ENCODE measurements at places on chromosomes 4 and X.
A peak's percentile ranks its signal among the peaks of the same experiment; 100 is the strongest.

DNA sequence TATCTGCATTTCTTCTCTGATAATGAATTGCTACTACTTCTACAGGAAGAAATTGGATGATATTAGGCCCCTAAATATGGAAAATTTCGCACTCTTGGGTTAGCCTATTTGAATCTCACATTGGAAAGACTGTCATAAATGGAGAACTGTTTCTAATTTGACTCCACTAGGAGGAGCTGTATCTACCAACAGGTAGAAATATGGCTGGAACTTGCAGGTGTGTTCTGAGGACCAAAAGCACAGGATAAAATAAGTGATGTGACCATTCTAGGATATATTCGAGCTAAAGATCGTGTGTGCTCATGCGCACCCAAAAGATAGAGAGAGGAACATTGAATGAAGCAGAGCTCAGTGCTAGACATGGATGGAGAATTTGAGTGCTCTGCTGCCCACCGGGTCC lies 4.8 kb upstream of the NKAP start:
- no peak for DNase-seq

GRCh38 chr4:40750461-40751258 lies 905 bp downstream of the NSUN7 start:
- no peak for DNase-seq

DNA sequence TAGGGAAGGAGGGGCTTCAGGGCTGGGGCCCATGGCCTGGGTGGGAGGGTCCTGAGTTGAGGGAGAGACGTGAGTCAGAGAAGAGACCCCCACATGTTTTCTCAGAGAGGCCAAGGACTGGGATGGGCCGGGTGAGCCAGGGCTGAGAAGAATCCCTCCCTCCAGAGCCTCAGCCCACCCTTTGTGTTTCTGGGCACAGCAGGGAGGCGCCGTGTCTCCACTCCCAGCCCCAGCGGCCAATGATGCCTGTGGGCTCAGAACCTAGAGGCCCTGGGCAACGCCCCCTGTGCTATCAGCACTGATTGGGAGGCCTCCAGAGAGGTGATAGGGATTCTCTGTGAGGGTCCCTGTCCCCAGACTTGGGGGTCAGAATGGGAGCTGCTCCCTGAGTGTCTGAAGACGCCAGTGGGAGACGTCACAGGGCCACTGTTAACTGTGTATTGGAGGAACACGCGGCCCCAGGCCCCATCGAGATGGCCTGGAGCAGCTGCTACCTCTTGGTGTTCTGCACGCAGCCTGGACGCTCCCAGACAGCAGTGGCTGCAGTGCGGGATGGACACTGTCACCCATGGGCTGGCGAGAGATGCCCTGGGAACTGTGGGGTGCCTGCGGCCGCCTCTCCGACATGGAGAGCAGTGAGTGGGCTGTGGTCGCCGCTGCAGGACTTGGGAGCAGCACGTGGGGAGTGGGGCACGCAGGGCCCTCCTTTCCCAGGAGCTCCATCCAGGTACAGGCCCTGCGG lies 8.5 kb downstream of the FGFRL1 start:
- DNase-seq = no peak

DNA sequence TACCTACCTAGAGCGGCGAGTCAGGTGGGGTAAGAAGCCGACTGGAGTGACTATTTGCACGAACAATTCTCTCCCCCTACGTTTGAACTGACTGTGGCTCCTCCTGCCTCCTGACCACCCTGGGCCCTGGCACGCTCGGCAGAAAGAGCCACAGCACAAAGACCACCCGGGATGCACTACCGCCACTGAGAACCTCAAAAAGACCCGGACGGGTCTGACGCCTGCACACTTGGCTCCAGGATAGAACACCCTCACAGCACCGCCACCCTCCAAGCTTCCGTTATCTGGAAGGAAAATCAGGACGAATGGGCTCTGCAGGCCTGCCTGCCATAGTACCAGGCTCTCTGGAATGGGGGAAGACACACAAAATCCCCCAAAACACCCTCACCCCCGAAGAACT lies 2.2 kb downstream of the LRPAP1 start:
- DNase-seq = no peak

DNA sequence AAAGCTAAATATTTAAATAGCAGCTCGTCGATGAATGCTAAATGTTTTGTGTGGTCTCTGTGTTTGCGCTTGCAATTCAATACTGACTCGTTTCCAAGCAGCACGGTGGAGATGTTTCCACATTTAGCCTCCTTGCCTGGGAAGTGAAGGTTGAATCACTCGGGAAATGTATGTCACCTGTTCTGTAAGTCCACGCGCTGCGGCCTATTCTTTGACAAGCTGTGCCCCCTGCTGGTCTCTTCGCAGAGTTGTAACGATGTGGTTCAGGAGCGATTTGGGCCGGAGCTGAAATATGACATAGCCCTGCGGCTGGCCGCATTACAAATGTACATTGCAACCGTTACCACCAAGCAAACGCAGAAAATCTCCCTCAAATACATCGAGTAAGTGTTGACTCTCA lies 89.6 kb upstream of the PRPS2 start:
- peak; percentile 53 for DNase-seq

- DNase-seq = no peak
Observed at GRCh38 chrX:45479835-45480422, 279.3 kb upstream of the DIPK2B start.

DNA sequence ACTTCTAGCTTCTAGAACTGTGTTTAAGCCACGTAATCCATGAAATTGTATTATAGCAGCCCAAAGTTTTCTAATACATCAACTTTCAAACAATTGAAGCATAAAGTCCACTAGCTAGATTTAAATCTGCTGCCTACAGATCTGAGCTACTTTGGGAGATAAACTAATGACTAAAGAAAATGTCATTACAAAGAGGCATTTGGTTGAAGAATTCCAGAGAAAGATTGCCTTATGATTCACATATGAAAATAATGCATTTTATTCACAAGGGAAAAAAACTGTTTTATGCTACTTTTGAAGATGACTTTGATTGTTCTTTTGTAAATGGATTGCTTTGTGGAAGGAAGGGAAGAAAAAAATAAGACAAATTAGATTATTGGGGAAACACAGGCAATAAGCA lies 124.1 kb upstream of the SLIT2 start:
- no peak for DNase-seq

DNA sequence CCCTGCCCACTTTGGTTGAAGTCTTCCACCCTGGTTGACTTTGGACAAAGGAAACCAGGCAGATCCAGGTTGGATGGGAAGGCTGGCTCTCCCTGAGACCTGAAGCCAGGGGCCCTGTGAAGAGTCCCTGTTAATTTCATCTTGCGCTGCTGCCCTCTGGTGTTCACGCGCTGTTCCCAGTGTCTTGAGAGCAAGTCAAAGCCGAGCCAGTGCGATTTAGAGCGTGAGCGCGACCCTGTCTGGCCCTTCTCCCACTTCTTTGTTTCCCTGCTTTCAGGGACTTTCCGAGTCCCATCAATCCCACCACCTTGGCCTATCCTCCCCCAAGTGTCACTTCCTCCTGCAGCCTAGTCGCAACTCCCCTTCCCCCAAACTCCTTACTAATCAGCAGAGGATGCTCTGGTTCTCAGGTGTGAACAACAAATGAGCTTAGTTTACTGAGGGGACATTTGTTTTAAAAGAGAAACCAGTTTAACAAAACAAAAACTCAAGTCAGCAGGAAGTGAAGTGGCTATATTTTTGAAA lies 25.8 kb upstream of the CHRNA9 start:
- no peak for DNase-seq

GRCh38 chr4:38139187-38139586 lies 179.0 kb downstream of the PTTG2 start:
- no peak for DNase-seq

GRCh38 chrX:119622356-119623232 lies 16.4 kb upstream of the NKRF start:
- DNase-seq = no peak

GRCh38 chr4:155025762-155026457 lies 182.5 kb upstream of the NPY2R start:
- DNase-seq = no peak

- no peak for DNase-seq
Observed at GRCh38 chrX:22059775-22060174, 27.6 kb downstream of the PHEX start.

GRCh38 chr4:67522851-67523671 lies 22.2 kb downstream of the CENPC start:
- DNase-seq = no peak

GRCh38 chr4:77399831-77400230 lies 205.8 kb upstream of the CXCL13 start:
- DNase-seq = no peak

DNA sequence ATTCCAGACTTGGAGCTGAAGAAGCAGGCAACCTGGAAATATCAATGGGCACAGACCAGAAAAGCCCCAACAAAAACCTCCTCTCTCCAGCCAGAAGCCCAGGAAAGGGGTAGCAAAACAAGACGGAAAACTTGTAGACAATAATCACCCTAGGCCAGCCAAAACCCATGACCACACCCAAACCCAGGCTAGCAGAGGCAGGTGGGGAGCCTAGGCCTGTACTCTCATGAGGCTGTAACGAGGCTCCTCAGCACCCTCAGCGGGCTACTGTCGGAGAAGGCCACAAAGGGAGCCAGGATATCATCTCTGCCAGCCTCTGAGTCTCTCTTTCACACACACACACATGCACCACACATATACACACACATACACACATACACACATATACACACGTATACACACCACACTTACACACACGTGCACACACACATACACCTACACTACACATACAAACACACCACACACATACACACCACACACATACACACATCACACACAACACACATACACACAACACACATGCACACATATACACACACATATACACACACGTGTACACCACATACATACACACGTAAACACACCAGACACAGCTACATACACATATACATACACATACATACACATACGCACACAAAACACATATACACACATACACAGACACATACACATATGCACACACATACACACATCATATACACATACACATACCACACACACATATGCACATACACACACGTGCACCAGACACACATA lies 90.6 kb downstream of the FHDC1 start:
- no peak for DNase-seq

- DNase-seq = no peak
Observed at GRCh38 chrX:68746988-68747387, 81.8 kb upstream of the EFNB1 start.

- DNase-seq = no peak
Observed at GRCh38 chrX:19772096-19772821, 115.1 kb downstream of the SH3KBP1 start.

GRCh38 chr4:180009316-180009715 lies 2233.9 kb upstream of the TENM3 start:
- no peak for DNase-seq

- no peak for DNase-seq
Observed at GRCh38 chr4:150289881-150290280, 211.6 kb downstream of the DCLK2 start.

GRCh38 chr4:169179609-169180521 lies 90.9 kb downstream of the SH3RF1 start:
- DNase-seq = peak; percentile 36

DNA sequence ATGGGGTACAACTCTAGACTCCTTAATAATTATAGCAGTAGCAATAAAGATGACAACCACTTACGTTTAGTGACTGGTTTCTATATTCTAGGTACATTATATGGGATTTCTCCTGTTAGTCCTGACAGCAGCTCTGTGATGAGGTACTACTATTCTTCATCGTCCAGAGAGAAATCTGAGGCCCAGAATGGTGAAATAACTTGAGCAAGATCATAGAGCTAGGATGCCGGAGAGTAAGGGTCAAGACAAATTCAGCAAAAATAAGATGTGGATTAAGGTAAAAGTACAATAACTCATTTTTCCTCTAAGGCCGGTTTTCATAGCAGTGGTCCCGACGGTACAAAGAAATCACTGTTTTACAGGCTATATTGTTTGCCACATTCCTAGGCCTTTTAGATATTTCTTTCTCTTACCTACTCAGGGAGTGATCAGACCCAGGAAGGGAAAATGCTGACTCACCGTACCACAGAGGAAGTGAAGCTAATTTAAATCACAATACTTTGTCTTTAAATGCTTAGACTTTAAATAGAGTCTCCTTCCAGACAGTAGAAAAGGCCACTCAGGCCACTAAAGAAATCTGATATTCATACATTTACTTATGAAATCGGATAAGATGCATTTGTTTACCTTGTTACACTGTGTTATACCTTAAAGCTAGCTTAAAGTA lies 2023.0 kb upstream of the AGA start:
- DNase-seq = no peak

DNA sequence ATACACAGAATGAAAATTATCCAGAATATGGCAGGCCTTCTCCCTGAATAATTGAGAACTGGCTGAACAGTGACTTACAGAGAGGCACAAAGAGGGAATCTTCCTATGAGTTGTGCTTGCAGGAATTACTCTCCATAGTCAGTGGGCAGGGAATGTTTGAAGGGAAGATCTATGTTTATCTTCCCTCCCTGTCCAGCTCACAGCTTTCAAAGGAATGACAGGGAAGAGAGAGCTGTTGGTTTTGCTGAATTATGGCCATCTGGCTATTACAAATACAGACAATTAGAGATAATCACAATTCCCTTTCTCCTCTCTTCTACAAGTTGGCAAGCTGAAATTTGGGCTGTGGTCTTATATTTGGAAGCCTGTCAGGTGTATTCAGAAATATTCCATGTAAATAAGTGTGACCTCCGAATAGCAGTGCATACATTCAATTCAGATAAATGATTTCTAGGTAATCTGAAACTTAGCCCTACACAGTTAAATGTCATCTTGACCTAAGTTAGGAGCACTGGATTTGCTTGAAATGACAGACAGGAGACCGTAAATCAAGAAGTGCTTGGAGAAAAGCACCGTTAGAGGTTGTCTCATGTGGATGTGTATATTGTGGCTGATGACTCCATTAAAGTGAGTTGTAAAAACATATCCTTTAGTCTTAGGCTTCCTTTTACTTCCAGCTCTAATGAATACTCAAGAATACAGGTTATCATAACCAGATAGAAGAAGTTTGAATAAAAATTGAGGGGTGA lies 136.8 kb downstream of the C4orf33 start:
- DNase-seq = peak; percentile 51

GRCh38 chr4:98509721-98510120 lies 148.7 kb downstream of the TSPAN5 start:
- no peak for DNase-seq

- no peak for DNase-seq
Observed at GRCh38 chr4:80206521-80207171, 9.3 kb downstream of the PRDM8 start.

DNA sequence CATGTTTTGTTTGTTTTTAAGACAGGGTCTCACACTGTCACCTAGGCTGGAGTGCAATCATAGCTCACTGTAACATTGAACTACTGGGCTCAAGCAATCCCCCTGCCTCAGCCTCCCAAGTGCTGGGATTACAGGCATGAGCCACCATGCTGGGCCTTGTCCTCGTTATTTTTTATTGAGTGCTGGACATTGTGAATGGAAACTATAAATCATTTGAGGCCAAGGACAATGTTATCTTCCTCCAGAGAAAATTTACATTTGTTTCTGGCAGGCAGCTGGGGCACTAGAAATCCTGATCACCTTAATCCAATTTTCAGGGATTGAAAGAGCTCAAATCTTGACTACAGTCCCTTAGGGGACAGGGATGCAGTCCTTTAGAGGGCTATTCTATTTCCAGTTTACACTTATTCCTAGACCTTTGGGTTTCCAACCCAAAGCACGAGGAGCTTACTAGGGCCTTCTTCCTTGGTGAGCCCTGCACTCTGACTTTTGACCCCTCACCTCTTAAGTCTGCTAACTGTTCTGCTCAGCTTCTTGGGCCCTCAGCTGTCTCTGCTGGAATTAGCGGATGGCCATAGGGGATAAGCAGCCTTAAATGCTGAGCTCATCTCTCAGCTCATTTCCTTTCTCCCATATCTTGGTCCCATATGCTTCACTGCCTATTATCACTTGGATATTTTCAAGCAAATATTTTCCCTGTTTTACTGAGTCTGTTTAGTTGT lies 23.0 kb upstream of the PDZD4 start:
- no peak for DNase-seq

- no peak for DNase-seq
Observed at GRCh38 chrX:153582896-153583295, 16.0 kb downstream of the CCNQ start.

All from NCI-H1417 treated with DMSO at 0.1 percent for 48 hours (cell line).